Stimulated activated CD4-positive, alpha-beta T cell treated with anti-CD3 and anti-CD28 coated beads, Interleukin-4, amount 100 ng/mL, for 4 hours (primary cell): ENCODE measurements at places on chromosomes 3 and 15.

GRCh38 chr3:80643421-80643820 is 875.6 kb upstream of the ROBO1 start:
- DNase-seq, result no peak

GRCh38 chr3:77475507-77475906 is 435.6 kb downstream of the ROBO2 start:
- DNase-seq, result no peak

GRCh38 chr15:69841113-69841828 is 256.4 kb downstream of the TLE3 start:
- no peak for DNase-seq

DNA sequence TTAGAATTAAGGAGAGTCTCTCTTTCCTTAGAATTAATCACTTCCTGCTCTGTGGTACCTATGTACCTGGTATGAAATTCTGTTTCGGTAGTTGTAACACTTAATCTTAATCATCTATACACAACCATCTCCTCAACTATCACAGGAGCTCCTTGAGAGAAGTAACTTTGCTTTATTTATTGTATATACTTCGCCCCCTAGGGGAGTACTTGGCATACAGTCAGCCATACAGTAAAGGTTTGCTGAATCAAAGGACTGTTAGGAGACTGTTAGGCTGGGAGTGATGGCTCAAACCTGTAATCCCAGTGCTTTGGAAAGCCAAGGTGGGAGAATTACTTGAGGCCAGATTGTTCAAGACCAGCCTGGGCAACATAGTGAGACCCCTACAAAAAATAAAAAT is 44.7 kb downstream of the RORA start:
- DNase-seq, result no peak

- DNase-seq, result no peak
These were observed 530.8 kb downstream of the SHQ1 start for GRCh38 chr3:72317491-72317890.

GRCh38 chr3:187507266-187507665 is 139.1 kb downstream of the RTP4 start:
- DNase-seq, result no peak

DNA sequence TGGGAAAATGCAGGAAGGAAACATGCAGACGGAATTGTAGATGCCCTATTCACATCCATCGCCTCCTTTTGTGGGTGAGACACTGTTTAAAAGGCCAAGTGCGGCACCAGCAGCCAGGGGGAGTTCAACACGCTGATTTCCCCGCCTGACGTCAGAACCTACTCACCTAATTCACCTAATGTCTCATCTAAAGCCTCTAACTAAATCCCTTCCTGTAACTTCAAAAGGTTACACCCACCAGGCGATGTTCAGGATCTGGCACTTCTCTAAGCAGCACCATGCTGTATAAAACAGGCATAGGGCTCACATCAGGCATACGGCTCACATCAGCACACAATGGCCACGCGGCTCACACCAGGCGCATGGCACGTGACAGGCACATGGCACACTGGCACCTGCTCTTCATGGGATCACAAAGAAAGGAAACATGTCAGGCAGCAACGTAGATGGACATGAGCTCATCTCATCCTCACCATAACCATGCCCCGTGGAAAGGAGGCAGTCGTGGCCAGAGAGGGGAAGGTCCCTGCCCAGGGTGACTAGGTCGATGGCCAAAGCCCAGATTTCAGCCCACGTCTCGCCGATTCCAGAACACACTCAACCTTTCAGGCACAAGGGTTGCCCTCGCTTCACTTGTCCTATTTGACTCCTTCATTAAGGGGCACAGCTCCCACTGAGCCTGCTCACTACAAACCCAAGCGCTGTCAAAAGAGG is 21.7 kb downstream of the XXYLT1 start:
- no peak for DNase-seq

DNA sequence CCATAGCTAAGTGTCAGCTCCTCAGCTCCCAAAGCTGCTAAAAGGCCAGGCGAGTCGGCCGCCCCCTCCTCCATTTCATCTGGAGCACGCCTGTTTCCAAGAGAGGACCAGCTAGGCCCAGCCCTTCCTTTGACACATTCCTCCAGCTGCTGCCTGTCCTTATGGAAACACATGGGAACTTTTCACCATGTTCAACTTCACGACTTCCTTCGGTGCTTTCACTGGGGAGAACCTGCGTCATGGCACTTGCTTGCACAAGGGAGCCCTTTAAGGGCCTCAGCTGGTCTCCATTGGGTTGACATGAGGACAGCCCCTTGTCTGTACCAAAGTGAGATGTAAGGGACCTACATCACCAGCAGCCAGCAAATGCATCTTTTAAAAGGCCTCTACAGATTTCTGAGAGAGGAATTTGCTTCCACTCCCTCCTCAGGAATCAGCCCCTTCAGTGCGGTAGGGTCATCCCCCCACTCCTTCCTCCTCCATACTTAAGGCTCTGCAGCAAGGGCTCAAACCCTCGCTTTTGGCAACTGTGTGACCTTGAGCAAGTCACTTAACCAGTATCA is 2.1 kb downstream of the MAGI1 start:
- DNase-seq, result no peak

DNA sequence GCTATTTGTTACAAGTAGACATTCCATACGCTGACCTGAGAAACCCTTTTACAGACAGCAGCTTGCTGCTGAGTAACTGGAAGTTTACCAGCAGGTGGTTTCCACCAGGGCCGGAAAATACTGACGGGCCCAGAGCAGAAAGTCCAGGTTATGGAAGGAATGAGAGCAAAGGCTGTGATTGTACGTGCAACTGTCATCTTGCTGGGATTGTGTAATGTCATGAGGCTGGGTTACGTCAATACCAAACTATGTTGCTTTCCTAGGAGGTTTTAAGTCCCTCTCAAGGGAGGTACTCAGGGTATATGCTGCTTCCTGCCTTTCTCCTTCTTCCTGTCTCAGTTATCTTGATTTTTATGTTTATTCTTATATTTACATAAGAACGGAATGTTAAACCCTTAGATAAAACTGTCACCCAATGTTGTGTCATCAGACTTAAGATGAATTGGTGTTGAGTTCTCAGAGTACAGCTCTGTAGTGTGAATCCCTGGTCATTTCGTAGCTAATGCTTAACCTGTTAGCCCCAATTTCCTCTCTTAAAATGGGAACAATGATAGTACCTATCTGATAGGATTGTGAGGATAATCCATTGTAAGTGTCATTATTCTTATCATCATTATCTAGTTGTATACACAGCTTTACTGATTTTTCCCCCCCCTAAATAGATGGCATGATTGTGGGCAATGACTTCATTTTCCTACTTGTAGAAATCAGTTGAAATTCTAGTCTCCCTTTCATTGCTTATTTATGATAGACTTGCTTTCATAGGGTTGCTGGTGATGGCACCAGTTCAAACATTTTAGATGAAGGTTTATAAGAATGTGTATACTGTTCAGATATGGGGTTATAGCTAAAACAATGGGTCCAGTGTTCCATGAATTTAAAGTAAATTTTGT is 101.4 kb downstream of the FNDC3B start:
- no peak for DNase-seq

DNA sequence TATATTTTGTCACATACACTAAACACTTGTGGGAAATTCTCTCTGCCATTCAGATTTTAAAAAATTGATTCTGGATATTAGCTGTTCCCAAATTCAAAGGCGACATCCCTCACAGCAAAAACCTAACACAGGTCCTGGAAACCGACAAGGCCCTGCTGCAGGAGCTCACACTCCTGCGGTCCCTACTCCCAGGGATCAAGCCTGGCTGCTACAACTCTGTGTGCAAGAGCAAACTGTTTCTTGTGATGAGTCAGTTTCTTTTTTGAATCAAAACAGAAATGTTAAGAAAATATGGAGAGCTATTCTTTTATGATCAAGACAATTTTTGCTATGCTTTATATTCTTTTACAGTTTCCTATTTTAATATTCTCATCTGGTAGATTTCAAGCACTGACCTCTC is 51.0 kb upstream of the TJP1 start:
- DNase-seq, result no peak

DNA sequence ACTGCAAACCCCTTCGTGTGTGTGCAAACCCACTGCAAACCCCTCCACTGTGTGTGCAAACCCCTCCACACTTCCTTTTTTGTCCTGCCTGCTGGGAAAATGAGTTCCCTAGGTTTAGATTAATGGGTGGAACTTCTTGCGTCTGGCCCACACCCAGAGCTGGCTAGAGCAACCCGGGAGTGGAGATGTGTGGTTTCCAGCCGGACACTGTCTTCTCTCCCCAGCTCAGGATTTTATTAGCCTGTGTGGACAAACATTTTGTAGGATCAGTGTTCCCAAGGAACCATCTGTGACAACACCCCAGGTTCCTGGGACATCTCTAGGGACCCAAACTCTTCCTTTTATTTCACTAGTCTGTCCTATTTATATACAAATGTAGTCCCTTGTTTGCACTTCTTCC is 9.6 kb upstream of the LRRK1 start:
- no peak for DNase-seq

DNA sequence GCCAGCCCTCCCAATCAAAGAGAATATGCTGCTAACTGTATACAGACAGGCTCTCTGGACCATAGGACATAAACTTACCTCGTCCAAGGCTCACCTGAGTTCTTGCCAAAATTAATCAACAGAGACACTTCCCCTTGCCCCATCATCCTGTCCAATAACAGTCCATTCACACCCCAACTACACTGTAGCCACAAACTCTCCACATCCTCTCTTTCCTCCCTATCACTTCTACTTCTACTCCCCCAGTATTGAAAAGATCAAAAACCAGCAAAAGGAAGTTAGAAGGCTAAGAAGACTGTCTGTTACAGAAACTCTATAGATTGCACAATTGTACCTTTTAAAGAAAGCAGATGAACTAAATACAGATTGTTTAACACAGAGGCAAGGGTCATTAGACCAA is 133.5 kb upstream of the STT3B start:
- DNase-seq, result no peak

DNA sequence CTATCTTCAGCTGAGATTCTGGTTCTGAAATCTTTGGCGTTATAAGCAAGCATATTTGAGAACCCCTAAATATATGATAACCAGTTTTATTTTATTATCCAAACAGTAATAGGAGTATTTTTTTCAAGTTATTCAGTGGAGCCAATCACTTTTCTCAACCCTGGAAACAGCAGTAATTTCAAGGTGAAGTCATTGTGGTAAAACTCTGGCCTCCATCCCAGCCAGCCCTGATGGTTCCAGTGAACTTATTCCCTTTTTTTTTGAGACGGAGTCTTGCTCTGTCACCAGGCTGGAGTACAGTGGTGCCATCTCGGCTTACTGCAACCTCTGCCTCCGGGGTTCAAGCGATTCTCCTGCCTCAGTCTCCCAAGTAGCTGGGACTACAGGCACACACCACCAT is 545.4 kb upstream of the IL12A start:
- DNase-seq, result no peak

DNA sequence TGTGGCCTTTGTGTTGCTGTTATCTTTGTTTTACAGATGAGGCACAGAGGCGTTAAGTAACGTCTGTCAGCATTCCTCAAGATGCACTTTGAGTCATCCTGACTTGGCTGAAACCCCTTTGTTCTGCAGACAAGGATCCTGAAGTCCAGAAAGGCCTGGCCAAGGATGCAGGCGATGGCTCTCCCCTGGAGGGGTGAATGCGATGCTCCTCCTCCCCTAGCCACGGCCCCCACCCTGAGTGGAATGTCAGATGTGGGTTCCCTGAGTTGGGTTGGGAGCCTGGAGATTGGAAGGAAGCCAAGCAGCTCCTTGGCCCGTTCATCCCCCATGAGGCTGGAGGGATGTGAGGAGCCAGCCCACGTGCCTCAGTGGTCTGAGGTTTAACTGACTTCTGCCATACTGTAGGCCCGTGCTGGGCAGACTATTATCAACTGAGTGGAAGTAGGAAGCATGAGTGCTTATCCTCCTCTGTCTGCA is 43.3 kb downstream of the POMGNT2 start:
- no peak for DNase-seq

DNA sequence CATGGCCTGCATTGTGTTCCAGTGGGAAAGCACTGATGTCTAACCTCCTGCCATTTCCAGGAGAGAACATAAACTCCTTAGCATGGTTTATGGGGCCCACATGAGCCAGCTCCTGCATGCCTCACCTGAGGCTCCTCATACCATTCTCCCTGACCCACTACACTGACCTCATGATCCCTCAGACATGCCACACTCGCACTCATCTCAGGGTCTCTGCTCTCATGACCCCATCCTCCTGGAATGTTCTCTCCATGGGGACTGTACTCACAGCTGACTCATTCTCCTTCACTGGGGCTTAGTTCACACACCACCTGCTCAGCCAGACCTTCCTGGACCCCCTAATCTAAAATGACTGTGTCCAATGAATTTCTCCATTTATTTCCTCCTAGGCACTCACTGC is 4.0 kb upstream of the LMCD1 start:
- DNase-seq, result no peak

DNA sequence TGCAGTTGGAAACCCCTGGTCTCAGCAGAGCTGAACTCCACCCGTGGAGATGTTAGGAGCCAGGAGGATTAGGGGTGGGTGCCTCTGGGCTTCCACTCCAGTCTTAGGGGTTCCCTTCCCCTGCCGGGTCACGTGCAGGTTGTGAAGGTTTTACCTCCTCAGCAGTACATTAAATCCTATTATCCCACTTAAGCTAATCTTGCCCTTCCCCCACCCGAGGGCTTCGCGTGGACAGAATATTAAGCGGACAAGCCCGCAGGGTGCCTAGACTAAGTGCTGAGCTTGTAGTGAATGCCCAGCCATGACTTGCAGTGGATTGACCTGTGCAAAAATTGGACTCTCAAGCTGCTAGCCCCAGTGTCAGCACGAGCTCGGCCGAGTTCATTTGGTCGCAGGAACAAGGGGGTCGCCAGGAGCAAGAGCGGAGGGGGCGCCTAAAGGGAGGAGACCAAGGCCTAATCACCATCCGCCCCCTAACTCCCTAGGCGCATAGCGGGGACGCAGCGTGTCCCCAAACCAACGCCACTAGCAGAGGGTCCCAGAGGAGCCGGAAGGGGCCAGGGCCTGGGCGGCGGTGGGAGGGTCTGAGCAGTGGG is 498 bp upstream of the SEMA4B start:
- no peak for DNase-seq

- DNase-seq, result no peak
These were observed 56.3 kb downstream of the PDZRN3 start for GRCh38 chr3:73568371-73568862.

DNA sequence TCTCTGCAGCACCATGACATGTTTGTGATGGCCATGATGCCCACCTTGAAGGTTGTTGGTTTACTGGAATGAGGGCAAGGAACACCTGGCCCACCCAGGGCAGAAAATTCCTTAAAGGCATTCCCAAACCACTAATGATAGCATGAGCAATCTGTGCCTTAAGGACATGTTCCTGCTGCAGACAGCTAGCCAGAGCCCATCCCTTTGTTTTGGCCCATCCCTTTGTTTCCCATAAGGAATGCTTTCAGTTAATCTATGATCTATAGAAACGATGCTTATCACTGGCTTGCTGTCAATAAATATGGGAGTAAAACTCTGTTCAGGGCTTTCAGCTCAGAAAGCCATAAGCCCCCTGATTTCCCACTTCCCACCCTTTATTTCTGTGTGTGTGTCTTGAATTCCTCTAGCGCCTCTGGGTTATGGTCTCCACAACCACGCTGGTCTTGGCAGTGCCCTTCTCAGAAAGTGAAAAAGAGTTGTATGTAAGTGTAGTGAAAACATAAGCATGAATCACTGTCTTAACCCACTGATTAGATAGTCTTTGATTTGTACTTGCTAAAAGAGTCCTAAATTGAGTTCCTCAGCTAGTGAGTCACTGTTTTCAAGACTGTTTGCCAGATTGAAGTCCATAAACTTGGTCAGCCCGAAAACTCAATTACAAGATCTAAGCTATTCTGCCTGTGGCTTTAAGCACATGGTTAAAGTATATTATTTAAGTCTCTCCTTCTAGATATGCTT is 19.0 kb upstream of the CCR2 start:
- DNase-seq, result no peak
